Adipocyte (in vitro differentiated cells): ENCODE measurements at places on chromosomes 3 and 15.
A peak's percentile ranks its signal among the peaks of the same experiment; 100 is the strongest.

GRCh38 chr3:171860830-171861535 lies 17.8 kb downstream of the TMEM212 start:
- DNase-seq = peak; percentile 82

- peak; percentile 20 for DNase-seq
Observed at GRCh38 chr3:188310270-188310710, 156.3 kb downstream of the LPP start.

DNA sequence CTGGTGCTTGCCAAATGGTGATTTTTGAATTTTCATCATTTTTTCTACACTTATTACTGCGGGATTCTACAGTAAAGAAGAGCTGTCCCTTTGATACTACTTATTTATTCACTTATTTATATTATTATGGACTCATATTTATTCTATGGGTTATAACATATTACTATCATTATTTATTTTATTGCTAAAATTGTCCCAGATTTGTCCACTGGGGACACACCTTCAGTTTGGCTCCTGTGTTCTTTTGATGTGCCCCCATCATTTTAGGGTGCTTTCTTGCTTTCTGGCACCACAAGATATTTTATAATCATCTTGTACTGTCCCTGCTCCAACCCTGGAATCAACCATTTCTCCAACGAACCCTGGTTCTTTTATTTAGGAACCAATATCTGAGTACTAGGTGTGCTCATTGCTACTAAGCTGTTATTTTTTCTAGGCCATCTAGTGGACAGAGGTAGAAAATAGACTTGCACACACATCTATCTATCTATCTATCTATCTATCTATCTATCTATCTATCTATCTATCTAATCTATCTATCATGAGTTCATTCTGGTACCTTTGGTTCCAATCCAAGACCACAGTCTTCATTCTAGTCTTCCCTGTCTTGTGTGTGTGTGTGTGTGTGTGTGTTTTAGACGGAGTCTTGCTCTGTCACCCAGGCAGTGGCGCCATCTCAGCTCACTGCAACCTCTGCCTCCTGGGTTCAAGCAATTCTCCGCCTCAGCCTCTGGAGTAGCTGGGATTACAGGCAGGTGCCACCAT lies 16.0 kb downstream of the SLC22A14 start:
- DNase-seq = peak; percentile 32

- peak; percentile 57 for DNase-seq
Observed at GRCh38 chr3:30934208-30934550, 39.7 kb upstream of the GADL1 start.

DNA sequence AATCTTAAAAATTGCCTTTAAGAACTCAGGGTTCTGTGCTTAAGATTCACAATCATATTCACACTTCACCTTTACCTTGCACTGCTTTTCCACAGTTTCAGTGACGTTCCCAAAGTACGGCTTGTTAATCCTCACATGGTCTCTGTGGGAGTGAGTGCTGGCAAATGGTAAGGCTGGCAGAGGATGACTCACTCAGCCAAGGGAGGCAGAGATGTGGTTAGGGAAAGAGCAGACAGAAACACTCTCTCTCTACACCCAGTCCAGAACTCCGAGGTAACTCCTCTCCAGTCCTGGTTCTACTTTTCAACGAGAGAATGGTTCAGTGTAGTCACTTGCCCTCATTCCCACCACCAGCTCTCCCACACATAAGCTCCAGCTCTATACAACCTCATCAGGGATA lies 33.1 kb downstream of the RASGRP1 start:
- DNase-seq = peak; percentile 56

DNA sequence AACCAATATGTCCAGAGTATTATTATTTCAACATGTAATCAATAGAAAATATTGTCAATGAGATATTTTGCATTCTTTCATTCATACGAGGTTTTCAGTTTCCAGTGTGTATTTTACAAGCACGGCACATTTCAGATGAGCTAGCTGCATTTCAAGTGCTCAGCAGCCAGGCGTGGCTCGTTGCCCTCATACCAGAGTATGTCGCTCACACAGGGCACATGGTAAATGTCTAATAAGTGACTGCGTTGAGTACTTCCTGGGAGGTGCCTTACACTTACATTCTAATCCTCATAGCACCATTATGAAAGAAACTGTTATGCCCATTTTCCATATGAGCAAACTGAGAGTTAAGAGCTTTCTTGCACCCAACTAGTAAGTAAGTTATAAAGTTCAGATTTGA lies 47.4 kb downstream of the TMEM266 start:
- DNase-seq = no peak

- DNase-seq = no peak
Observed at GRCh38 chr3:168081171-168081771, 14.5 kb downstream of the GOLIM4 start.

DNA sequence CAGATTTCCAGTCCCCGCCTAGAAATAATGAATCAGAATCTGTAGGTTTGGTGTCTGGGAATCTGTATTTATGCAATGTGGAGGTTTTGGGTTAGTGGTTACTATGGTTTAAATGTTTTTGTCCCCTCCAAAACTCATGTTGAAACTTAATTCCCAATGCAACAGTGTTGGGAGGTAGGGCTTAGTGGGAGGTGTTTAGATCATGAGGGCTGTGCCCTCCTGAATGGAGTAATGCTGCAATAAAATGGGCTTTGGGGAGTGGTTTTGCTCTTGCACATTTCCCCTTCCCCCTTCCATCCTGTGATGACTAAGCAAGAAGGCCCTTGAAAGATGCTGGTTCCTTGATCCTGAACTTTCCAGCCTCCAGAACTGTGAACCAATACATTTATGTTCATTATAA lies 9.2 kb upstream of the RFC4 start:
- DNase-seq = peak; percentile 30

GRCh38 chr3:120393761-120394160 lies 44.6 kb upstream of the LRRC58 start:
- no peak for DNase-seq

- peak; percentile 16 for DNase-seq
Observed at GRCh38 chr3:138113326-138113725, 2.1 kb downstream of the DZIP1L start.

GRCh38 chr3:29415482-29416223 lies 134.8 kb downstream of the RBMS3 start:
- DNase-seq = no peak

GRCh38 chr15:66827698-66828055 lies 125.6 kb downstream of the SMAD6 start:
- DNase-seq = no peak

DNA sequence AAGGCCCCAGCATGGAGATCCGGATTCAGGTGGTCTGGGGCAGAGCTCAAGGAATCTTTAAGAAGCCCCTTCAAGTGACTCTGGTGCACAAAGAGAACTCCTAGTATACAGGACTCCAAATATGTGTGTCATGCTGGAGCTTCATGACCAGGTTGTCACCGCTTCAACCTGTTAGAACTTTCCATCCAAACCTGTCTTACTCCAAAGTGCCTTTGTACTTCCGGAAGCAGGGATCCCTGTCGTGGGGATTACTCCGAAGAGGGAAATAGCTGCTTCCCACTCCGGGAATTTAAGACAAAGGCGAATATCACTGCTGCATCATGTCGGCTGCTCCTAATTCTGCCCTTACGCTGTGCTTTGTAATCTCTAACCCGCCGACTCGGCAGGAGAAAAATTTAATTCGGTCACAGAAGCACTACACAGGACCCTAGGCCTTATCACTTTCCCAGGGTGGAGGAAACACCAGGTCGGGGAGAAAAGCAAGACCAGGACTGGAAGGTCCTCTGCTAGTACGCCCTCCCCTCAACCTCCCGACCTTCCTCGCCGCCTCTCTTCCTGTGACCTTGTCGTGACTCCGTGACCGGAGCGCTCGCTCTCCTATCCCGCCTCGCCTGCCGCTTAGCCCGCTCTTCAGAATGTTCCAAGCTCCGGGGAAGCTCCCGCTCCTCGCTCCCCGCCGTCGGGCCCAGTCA lies 730 bp downstream of the HIGD1A start:
- DNase-seq = peak; percentile 73

DNA sequence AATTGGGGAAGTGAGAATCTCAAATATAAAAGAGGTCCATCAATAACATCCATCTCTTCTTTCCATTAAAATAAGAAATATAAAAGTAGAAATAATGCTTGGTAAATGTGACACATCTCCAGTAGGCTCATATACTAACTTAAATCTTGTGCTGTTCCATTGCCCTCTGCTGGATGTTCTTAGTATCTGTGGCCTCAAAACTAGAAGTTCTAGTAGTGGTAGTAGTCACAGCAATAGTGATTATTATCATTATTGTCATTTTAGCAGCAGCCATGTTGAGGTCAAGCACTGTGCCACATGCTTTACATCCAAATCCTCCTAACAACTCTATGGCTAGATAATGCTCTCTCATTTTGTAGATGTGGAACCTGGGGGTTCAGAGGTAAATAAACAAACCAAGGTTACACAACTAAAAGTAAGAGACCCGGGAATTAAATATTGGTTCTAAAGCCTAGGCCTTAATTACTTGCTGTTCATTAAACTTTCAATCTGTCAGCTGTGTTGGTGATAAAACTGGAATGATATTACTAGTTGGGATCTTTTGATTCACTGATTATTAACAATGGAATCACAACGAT lies 20.2 kb upstream of the BTLA start:
- peak; percentile 80 for DNase-seq

DNA sequence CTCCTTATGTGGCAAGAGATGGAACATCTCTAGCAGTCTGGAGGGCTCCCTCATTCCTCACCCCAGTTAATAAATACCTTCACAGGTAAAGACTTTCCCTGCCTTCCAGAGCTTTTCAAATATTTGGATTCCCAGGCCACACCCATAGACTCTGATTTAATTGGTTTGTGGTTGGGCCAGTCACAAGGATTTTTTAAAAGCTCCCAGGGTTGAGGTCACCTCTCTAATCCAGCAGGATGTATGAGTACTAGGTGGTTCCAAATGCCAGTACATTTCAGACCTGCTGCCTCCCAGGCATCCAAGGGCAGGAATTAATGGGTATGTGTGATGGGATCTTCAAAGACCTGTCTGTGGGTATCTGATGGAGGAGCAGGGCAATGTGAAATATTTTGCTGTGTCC lies 312.8 kb downstream of the CLSTN2 start:
- DNase-seq = no peak

- DNase-seq = peak; percentile 82
Observed at GRCh38 chr15:72203507-72203837, 5.9 kb upstream of the GRAMD2A start.

DNA sequence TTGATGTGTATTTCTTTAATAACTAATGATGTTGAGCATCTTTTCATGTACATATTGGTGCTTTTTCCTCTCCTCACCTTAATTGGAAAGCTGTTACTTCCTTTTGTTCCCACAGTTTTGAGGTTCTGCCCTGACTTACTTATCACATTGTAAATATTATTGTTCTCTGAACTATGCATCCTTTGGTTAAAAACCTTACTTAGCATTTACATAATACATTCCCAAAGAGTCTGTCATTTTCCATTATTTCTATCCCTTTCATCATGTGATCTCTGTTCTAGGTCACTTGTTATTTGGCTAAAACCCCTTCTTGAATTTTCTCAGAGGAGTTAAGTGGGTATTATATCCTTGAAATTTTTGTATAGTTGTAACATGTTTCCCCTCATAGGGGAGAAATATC lies 33.0 kb downstream of the SLC12A6 start:
- peak; percentile 60 for DNase-seq

- no peak for DNase-seq
Observed at GRCh38 chr3:27458929-27459328, 25.3 kb downstream of the SLC4A7 start.

GRCh38 chr3:47780741-47781684 lies 680 bp downstream of the SMARCC1 start:
- peak; percentile 77 for DNase-seq

DNA sequence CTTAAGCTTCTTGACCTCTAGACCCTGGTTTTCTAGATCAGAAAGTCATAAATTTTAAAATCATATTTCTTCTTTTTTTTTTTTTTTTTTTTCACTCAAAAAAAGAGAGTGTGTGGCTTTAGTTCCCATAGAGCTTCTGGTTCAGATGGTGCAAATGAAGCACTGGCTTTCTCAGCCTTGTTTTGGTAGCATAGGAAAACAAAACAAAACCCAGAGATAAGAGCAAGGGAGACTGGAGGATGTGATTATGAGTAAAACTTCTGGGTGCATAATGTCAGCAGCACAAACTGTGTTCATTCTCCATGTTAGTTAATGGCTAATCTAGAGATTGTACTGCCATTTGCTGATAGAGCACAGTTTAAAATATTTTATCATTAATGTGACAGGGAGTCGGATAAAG lies 55.4 kb downstream of the RARB start:
- no peak for DNase-seq
